Cerebellar nuclear complex (tissue), 1 donor: ENCODE measurements at places on chromosomes 4 and X.

DNA sequence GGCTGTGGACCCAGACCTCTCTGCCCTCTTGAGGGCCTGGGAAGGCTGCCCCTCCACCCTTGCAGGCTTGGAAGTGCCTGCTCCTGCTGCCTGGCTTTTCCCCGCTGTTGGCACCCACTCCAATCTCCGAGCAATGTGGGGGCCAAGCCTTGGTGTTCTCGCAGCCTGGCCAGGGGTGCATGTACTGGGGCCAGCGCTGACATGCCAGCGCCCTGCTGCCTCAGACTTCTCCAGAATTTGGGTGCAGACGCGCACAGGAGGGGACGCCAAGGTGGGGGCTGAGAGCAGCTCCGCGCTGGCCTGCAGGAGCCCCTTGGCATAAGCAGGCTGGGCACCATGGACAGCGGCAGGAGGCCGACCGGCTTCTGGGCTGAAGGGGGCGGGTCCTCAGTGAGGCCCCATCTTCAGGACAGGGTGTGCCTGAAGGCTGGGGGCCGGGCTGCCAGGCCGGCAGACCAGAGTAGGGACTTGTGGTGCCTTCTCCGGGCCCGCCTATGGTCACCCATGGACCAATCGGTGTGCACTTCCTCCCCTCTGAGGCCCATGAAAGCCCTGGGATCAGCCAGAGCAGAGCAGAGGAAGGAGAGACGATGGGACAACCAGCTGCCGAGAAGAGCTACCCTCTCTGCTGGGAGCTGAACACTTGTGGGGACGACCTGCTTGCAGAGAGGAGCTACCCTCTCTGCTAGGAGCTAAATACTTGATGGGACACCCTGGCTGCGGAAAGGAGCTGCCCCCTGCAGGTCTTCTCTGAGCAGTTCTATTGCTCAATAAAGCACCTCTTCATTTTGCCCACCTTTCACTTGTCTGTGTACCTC is 118.3 kb downstream of the DNAAF6 start:
- DNase-seq, result no peak

DNA sequence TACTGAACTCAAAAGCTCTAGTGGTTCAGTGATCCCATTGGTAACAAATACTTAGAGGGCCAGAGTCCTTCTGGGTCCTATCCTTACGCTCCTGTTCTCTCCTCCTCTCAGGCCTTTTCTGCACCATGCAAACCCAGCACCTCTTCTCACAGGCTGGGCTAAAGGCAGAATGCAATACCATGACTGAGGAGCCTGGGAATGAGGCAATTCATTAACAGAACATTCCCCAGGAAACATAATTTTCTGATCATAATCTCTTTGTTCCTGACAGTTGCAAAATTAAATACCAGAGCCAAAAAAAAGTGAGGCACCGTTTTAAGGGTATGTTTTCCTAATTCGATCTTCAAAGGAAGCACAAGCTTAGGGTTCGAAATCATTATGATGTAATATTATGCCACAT is 9.0 kb downstream of the SORBS2 start:
- no peak for DNase-seq

GRCh38 chrX:68286076-68286475 is 147.2 kb downstream of the OPHN1 start:
- no peak for DNase-seq

GRCh38 chr4:112944006-112944405 is 105.4 kb upstream of the ANK2 start:
- no peak for DNase-seq

DNA sequence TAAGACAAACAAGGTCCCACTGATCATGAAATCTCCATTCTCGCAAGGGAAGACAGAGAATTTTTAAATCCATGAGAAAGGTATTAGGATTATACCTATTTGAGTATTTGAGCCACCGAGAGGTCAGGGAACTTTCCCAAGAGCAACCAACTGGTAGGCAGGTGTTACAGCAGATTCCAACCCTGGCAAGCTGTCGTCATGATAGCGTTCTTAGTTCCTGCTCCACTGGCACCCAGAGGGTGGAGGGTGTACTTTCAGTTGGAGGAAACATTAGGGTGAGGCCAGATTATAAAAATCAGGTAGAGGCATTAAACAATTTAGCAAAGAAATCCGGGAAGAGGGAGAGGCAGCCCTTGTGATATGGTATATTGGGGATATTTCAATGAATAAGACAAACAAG is 23.3 kb downstream of the COQ2 start:
- no peak for DNase-seq

GRCh38 chrX:133401536-133401935 is 13.8 kb downstream of the GPC4 start:
- no peak for DNase-seq

DNA sequence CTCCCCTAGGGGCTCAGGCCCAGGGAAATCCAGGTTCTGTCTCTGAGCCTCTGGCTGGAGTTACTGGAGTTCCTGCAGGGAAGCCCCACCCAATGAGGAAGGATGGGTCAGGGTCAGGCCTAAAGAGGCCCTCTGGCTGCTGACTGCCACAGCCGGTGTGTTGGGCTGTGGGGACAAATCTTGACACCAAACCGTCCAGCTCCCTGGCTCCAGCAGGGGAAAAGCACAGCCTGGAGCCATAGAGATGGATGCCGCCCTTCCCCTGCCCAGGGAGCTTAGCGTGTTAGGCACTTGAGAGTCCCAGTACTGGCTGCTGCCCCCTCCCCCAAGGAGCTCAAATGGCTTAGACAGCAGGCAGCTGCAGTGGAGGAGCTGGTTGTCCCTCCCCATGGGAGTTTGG is 321.3 kb upstream of the LCORL start:
- no peak for DNase-seq

DNA sequence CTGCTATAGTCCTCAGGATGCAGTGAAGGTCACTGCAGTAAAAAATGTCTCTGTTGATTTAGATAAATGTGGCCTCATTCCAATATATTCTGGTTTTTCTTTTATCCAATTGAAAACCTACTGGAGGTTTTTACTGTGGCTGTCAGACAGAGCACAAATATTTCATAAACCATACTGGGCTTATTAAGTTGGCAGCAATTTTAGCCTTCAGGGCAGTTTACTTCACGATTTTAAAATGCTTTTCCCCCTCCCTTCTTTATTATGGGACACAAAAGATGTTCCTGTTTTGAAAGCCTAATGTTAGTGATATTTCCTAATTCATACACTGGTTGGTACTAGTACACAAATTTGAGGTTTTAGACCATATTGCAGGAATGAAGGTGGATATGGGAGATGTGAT is 939.4 kb downstream of the C4orf33 start:
- no peak for DNase-seq

- no peak for DNase-seq
Observed at GRCh38 chr4:145203410-145203809, 23.0 kb upstream of the OTUD4 start.

DNA sequence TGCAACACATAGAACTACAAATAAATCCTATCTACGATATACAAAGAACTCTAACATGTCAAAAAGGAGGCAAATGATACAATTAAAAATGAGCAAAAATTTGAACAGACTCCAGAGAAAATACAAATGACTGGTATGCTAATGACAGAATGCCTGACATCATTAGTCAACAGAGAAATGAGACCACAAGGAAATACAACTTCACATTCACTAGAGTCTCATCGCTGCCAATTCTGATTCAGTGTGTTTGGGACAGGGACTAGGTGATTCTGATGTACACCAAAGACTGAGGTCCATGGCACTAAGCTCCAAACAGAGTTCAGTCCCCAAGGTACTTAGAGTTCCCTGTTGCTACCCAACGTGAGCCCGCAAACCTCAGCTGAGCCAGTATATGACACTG is 23.4 kb downstream of the SLC2A9 start:
- DNase-seq, result no peak

DNA sequence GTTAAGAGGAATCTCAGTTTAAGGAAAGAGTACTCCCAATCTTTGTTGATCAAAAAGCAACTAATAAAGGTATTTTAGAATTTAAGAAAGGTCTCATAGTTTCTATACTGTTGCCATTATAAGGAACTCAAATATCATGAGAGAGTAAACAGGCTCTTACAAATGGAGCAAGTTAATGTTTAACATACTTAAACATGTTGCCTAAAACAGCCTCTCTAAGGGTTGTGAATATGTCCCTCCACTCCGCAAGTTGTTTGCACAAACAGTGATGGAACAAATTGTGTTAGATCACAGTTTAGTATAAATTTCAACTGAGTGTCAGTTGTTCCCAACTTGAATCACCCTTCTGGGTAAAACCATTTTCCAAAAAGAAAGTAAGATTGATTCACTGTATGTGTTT is 1678.3 kb downstream of the PCDH19 start:
- no peak for DNase-seq

GRCh38 chr4:176894498-176894897 is 101.8 kb upstream of the VEGFC start:
- no peak for DNase-seq

GRCh38 chr4:98663226-98664006 is 5.0 kb upstream of the TSPAN5 start:
- DNase-seq, result no peak

GRCh38 chr4:94354474-94354896 is 11.8 kb upstream of the HPGDS start:
- no peak for DNase-seq

DNA sequence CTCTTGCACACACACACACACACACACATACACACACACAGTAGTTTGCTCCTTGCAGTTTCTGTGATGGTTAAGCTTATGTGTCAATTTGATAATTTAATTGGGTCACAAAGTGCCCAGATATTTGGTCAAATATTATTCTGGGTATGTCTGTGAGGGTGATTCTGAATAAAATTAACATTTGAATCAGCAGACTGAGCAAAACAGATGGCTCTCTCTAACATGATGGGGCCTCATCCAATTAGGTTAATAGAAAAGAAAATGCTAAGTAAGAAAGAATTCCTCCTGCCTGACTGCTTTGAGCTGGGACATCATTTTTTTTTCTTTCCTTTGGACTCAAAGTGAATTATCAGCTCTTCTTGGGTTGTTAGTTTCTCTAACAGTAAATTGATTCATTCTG is 191.2 kb upstream of the INTU start:
- DNase-seq, result no peak

DNA sequence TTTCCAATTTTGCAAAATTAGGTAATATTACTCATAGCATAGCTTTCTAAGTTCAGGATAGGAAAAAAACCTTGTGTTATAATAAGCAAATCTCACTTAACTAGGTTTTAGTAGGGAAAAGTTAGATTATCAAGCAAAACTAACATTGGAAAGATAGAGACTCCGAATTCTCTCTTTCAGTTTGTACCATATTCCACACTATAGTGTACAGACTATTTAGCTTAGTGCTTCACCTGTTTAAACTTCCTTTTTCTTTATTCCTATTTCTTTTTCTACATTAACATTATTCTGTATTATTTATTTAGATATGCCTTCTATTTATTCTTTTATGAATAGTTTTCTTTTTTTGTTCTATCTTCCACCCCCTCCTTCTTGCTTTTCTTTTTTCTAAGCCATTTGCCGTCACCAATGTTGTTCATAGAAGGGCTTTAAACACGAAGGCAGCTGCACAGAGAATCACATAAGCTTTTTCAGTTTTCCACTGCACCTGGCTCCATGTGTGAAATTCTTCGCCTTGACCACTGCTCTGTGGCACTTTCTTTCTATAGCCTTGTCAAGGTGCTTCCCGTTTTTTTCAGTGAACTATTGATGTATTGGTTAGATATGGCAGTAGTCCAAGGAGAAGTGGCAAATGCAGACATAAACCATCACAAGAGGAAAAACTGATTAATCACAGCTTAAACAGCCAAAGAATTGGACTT is 8.5 kb downstream of the PCDH10 start:
- no peak for DNase-seq

GRCh38 chr4:183830438-183830985 is 74.6 kb upstream of the STOX2 start:
- no peak for DNase-seq

- no peak for DNase-seq
Observed at GRCh38 chr4:102439812-102440211, 61.3 kb upstream of the NFKB1 start.

DNA sequence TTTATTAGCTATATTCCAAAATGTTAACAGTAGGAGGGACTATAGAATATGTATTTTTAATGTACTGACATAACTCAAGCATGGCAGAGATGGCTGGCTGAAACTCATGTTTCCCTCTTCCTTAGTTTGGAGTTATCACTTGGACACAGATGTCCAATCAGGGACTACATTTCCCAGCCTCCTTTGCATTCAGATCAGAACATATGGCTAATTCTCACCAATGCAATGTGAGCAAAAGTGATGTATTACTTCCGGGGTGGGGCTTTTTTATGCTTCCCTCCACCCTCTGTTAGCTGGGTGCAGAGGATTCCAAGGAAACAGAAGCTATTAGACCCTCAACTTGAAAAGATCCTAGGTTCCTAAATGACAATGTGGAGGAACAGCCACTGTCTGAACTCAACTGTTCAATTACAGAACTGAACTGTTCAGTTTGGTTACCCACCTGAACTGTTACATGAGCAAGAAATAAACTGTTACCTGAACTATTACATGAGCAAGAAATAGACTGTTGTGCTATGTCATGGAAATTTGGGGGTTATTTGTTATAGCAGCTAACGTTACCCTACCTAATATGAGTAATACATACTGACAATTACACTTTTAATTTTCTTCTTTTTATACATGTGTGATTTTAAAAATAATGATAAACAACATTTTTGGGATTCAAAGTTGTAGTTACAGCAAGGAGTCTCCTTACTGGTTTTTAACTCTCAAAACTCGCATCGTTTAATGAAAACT is 29.6 kb upstream of the ERVMER34-1 start:
- DNase-seq, result no peak

GRCh38 chr4:57371671-57372070 is 261.5 kb upstream of the IGFBP7 start:
- no peak for DNase-seq

DNA sequence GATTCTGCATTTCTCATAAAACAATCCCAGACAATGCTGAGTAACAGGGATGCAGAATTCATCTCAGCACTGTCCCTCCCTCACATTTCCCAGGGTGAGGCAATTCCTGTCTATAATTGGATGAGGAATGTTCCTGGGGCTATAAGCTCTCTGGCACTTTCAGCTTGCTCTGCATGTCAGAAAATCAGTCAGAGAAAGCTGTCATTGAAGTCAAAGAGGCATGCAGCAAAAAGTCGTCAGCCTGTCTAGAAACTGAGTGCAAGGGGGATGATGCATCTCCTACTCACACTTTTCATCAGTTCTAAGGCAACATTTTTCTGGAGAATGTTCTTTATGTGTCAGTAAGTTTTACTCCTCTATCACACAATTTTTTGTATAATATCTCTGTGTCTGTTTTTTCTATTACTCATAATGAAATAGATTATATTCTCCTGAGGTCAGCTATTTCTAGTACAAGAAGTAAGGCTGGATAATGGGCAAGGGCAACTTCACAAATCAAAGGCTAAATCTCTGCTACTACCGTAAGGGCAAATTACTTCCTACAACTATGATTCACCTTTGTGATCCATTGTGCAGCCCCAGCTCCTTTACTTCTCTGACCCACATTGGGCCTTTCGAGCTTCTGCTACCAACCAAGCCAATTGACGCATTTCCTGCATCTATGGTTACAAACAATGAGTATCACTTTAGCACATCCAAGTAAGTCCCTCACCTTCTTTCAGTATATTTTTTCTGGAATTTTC is 56.0 kb downstream of the TASL start:
- DNase-seq, result no peak

DNA sequence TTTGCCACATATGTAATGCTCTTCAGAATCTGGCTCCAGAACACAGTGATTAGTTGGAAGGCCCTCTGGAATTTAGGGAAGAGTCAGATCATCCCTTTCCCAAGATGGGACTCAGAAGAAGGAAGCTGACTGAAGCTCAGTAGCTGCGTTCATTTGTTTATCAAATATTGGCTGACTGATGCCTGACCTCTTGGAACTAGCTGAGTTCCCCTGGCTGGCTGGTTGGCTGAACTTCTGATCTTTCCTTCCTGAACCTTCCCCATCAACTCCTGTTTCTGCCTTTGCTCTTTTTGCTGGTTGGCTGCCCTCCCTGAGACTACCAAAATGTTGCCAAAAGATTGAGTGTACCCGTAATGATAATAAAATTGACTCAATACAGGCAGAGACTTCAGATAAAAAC is 866.5 kb upstream of the INTU start:
- no peak for DNase-seq
